Left renal cortex interstitium (tissue), 4 donors: ENCODE measurements at places on chromosomes 11 and 22. TPM values are rescaled to one million over a fixed set of nuclear protein-coding genes. Genes with fewer than 3 reads are reported as not detected.

The PANX3 gene
- polyA plus RNA-seq, result not detected

The PVALB gene
- polyA plus RNA-seq, result 9.1 TPM

The KRTAP5-3 gene
- polyA plus RNA-seq, result not detected

The SCUBE1 gene
- 8.8 TPM for polyA plus RNA-seq

The CLCF1 gene
- 6.8 TPM for polyA plus RNA-seq

DNA sequence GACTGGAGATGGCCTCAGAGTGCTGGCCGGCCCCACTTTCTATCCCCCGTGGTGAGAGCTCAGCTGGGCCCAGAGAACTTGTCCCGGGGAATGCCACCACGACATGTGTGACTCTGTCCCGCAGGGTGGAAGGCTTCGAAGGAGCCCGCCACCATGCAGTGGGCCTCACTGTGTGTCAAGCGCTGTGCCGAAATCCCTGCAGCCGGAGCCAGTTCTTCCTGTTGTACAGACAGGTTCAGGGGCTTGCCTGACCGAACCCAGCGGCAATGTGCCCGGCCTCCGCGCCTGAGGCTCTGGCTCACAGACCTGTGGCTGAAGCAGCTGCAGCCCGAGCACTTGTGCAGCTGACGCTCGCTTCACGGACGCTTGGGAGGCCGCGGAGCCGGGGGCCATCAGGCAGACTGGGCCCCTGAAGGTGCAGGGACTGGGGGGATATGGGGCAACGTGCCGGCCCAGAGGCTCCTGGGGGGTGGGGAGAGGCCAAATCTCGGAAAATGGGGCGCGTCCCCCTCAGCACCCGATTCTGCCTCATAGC is 650 bp downstream of the PPM1F start:
- no peak for DNase-seq

DNA sequence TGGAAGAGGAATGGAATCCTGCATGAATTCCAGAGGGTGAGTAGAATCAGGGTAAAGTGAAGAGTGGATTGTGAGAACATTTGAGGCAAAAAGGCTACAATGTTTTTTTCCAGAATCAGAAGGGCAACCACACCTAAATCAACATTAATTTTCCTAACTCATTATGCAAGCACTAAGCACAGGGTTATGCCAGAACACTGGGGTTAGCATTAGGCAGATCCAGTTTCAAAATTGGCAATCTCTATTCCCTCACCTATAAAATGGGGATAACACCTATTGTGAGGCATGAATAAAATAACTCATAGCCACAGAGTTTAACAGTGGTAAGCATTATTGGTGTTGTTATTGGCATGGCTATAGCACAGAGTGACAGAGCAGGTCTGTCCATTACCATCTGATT is 378.6 kb upstream of the FAT3 start:
- no peak for DNase-seq

GRCh38 chr22:44570476-44571445 is 72.7 kb upstream of the RTL6 start:
- DNase-seq, result no peak

- peak; percentile 36 for DNase-seq
Measured at GRCh38 chr11:13343931-13344717, 66.5 kb downstream of the BMAL1 start.

DNA sequence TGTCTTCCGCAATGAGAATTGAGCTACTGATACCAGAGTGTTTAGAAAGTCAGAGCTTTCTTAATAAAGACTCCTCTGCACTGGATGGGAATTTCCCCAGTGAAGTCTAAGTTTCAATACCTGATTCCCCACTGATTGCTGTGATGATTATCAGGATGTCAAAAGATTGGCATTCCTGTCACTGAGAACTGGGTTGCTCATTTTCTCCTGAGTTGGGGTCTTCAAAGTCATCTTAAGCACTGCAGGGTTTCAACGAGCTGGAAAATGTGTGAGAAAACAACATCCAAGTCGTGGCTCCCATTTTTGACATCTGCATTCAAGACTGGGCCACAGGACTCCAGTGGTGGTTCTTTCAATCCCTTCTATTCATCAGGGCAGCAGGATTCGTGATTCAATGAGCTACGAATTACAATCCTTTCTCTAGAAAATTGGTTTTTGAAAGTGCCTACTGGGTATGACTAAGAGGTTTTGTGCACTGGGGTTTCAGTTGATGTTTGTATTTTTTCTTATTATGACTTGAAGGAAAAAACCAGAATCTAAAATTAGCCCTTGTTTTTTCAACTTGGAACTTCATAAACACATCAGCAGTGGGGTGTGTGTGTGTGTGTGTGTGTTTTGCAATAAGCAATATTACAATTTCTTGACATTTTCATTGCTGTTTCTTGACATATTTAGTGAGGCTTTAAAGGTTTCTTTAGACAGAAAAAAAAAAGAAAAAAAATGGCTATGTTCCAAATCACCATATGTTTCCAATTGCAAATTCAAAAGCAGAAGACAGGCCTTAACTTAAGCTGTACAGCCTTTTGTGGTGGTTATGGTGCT is 233.0 kb downstream of the FAM76B start:
- DNase-seq, result peak; percentile 71

DNA sequence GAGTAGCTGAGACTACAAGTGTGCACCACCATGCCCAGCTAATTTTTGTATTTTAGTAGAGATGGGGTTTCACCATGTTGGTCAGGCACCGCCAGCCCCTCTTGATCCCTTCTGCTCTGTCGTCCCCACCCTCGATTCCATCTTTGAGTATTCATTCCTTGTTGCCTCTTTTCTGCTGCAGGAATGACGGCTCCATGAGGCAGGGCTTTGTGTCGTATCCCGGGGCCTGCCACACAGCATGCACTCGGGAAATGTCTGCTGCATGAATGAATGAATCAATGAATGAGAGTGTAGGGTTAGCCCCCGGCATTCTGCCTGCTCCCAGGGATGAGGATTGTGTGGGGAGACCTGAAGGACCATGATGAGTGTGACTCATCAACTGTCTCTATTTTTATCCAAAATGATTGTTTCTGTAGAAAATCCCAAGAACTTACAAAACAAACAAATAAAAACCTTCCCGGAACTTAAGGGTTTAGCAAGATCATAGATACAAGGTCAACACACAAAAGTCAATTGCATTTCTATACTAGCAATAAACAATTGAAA is 54.6 kb upstream of the SLC22A12 start:
- no peak for DNase-seq

DNA sequence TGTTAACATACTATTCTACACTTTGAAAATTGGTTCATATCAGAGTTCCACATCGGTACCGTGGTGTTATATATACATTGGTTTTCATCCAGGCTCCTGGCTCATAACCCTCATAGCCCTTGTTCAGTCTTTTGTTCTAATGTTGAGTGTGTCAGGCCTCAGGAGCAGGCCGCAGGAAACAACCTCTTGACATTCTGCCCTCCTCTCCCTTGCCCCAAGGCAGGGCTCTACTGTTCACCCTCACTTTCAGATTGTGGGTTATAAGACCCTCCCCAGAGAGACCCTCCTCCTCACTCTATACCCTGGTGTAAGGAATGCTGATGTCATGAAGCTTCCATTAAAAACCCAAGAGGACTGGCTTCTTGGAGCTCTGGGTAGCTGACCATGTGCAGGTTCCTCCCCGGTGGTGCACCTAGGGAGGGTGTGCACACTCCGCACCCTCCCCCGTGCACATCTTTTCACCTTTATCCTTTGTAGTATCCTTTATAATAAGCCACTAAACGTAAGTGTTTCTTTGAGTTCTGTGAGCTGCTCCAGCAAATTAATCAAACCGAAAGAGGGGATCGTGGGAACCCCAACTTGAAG is 12.1 kb downstream of the SSH3 start:
- no peak for DNase-seq

DNA sequence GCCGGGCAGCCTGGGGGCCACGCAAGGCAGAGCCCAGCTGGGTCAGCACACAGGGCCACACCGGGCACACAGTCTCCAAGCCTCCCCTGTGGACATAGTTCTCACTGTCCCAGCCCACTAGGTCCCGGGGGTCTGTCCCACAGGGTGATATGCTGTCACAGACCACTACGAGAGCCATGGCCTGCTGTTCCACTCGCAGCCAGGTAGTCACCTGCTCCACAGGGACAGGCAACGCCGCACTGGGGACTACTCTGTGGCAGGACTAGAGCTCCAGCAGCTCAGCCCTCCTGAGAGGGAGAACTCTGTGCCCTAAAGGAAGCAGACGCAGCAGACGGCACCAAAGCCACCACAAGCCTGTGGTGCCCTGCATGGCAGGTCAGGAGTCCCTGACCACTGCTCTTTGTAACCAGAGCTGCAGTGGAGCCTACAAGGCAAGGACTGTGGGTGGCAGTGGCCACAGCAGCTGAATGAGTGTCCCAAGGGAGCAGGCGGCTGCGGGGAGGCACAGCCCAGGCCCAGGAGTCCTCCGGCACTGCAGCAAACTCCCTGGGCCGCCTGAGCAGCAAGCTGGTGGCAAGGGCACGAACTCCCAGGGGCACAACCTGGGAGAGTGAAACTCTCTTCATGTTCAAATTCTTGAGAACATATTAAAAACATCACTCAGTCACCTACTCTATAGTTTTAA is 171.2 kb upstream of the GRK3 start:
- no peak for DNase-seq

DNA sequence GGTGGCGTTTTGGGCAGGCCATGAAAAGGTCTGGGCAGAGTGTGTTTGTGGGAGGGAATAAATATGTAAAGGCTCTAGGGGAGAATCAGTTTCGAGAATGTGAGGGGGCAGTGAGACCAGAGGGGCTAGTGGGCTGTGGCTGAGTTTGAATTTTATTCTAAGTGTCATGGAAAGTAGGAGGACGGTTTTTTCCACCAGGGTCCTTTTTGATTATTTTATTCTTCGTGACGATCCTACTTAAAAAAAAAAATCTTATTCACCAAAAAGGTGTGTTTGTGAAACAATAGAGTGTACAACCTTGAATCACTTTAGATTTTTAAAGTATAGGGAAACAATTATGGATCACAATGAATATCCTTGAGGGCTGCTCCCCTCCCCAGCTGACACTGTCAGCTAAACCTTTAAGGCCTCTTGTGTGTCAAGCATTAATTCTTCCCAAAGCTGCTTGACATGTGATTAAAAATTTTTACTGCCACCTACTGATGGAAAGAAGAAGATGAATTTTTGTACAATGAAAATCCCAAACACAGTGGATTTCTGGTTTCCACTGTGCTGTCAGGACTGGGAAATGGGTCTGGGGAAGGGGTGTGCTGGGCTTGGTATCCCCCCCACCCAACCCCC is 107.5 kb upstream of the OR4B1 start:
- peak; percentile 58 for DNase-seq

DNA sequence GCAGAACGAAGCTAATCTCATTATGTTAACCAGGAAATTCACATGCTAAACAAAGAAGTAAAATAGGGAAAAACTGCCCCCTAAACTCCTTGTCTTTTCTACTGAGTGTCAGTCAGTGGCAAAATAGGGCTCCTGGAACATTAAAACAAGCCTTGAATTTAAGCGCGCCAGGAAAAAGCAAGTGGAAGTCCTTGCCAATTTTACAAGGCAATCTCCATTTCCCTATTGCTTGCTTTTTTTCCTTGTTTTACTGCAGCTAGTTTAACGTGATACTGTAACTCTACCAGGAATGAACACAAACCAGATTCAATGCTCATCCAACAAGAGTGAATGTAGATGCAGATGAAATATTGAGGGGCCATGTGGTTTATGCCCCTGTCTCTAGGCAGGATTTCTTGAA is 28.1 kb upstream of the KIRREL3 start:
- DNase-seq, result no peak

DNA sequence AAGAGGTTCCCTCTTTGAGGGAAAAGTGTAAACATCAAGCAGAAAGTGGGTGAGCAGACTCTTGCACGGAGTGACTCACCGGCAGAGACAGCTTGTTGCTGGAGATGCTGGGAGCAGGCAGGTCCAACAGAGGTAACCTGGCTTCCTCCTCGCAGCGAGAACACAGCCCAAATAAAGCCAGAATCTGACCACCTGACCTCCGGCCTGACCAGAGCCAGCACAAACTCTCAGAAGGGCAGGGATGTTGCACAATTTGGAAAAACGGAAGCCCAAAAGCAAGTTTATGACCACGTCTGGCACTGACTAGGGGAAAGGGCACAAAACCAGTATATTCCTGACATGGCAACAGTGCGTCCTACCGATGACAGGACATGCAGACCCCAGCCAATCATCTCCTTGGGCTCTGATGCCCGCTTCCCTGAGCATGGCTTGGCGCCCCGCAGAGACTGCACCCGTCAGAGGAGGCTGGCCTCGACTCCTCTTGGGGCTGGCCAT is 5.4 kb downstream of the SMCO4 start:
- DNase-seq, result no peak

DNA sequence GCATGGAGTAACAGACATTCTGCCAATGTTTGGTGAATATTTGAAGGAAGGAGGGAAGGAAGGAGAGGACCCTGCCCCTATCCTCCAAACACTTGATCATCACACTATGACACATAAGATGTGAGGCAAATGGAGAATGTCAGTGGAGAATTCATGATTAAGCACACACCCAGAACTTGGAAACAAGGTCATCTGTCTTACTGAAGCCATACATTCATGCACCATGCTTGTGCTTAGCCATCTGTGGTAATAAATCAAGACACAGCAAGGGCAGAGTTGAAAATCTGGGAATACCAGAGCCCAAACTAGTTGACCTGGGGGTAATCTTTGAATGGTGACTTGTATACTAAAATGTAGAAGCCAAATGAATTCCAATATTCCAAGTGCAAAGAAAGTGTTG is 7.9 kb upstream of the TIMP3 start:
- no peak for DNase-seq

DNA sequence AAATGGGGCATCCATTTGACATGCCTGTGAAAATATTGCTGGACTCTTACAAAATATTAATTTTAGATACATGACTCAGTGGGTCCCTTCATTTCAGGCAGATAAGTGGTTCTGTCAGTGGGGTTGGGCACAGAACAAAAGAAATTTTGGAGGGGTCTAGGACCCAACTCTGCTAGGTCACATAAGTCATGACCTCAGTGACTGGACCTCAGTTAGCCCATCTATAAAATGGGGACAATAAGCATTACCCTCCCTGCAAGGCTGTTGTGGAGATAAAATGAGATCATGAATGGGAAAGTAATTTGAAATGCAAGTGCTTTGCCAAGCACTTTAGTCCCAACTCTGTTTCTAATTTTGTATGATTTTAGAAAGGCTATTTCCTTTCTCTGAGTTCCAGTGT is 23.8 kb downstream of the ADORA2A start:
- no peak for DNase-seq

- DNase-seq, result no peak
Measured at GRCh38 chr22:30315962-30316576, 10.7 kb downstream of the TBC1D10A start.

DNA sequence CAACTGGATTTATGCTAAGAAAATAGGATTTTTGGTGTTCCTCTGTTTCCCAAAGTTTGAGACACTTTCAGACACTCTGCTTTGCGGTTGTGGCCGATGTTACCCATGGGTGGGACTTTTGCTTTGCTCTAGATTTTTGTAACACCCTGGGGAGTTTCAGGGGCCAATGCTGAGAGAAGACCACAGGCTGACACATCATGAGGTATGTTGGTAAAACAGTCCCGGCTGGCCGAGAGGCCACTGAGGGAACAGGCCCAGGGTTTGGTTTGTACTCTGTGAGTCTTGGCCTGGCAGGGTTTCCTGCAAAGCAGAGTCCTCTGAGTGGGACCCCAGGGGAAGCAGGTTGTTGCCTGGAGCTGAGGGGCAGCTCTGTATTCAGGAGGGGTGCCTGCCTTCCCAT is 78.5 kb upstream of the PITPNB start:
- DNase-seq, result no peak
